ENCODE measurements at places on chromosomes 13 and 19. TPM values are rescaled to one million over a fixed set of nuclear protein-coding genes. Genes with fewer than 3 reads are reported as not detected.

The RGL3 gene
- total RNA-seq, result 19.2 TPM

The KLK13 gene
- total RNA-seq, result not detected

The KCNRG gene
- 0.61 TPM for total RNA-seq

The ZNF582 gene
- total RNA-seq, result 8.1 TPM

The SRRM5 gene
- total RNA-seq, result 0.57 TPM

The TOMM40 gene
- total RNA-seq, result 65.2 TPM

The C19orf85 gene
- total RNA-seq, result not detected

The MBD3L2 gene
- not detected for total RNA-seq

The ZNF419 gene
- total RNA-seq, result 16.0 TPM

The PODNL1 gene
- total RNA-seq, result 4.4 TPM

The ZNF865 gene
- total RNA-seq, result 18.2 TPM

The PVR gene
- 32.5 TPM for total RNA-seq

The TNFRSF19 gene
- 2.2 TPM for total RNA-seq

The STOML3 gene
- not detected for total RNA-seq

The EFNA2 gene
- total RNA-seq, result 0.97 TPM

The PCDH9 gene
- 215 TPM for total RNA-seq

The RFPL4AL1 gene
- not detected for total RNA-seq

The KLK15 gene
- total RNA-seq, result not detected

The GJA3 gene
- not detected for total RNA-seq

The PGLYRP2 gene
- total RNA-seq, result not detected

The PLIN4 gene
- total RNA-seq, result 6.8 TPM

The RDH8 gene
- not detected for total RNA-seq

The SCEL gene
- total RNA-seq, result 0.13 TPM

The CLDN10 gene
- total RNA-seq, result 36.3 TPM

The NPAS1 gene
- 9.1 TPM for total RNA-seq

The AKAP8 gene
- total RNA-seq, result 25.6 TPM

The LILRA1 gene
- total RNA-seq, result 0.88 TPM

The UPK1A gene
- total RNA-seq, result not detected

The NXNL1 gene
- total RNA-seq, result 1.4 TPM

The SERP2 gene
- total RNA-seq, result 64.4 TPM

The PPM1N gene
- 1.7 TPM for total RNA-seq

The ZNF416 gene
- total RNA-seq, result 7.2 TPM

The B3GNT8 gene
- 2.5 TPM for total RNA-seq
